ENCODE measurements at places on chromosomes 4 and X. TPM values are rescaled to one million over a fixed set of nuclear protein-coding genes. Genes with fewer than 3 reads are reported as not detected.
A peak's percentile ranks its signal among the peaks of the same experiment; 100 is the strongest.

Gene SH3TC1
- total RNA-seq, result 58.9 TPM

DNA sequence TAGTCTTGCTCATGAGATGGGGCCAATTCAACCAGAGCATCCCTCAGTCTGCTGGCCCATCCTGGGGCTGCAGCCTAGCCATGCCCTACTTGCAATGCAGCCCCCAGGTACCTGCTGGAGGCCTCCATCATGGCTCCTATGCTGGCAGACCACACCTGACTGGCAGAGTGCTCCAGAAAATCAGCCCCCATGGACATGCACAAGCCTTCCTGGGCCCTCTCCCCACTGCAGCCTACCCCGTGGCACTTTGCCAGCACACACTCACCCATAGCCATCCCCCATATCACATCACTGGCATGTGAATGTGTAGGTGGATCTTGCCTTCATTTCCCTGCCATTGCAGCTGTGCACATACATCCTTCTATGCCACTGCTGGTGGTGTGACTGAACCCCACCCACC, 381.8 kb downstream of the UBE2NL start:
- no peaks in the 10 kb centered on the region for H3K36me3 ChIP-seq
- H3K4me3 ChIP-seq, result no peak overlapping the region
- no peaks in the 10 kb centered on the region for H3K4me1 ChIP-seq
- DNase-seq, result no peak
- no peak overlapping the region for H3K27ac ChIP-seq
- no peaks in the 10 kb centered on the region for H3K27me3 ChIP-seq

Gene HTR2C
- not detected for total RNA-seq

GRCh38 chr4:163878336-163879121, 384.0 kb downstream of the TMA16 start:
- no peaks in the 10 kb centered on the region for H3K27me3 ChIP-seq
- H3K4me3 ChIP-seq, result no peak overlapping the region
- no peaks in the 10 kb centered on the region for H3K36me3 ChIP-seq

- no peak overlapping the region for H3K4me3 ChIP-seq
- H3K36me3 ChIP-seq, result no peaks in the 10 kb centered on the region
- no peaks in the 10 kb centered on the region for H3K4me1 ChIP-seq
- no peak overlapping the region for H3K27ac ChIP-seq
These were observed 32.2 kb downstream of the RNF212 start for GRCh38 chr4:1080961-1081688.

Gene DCLK2
- total RNA-seq, result 17.9 TPM

DNA sequence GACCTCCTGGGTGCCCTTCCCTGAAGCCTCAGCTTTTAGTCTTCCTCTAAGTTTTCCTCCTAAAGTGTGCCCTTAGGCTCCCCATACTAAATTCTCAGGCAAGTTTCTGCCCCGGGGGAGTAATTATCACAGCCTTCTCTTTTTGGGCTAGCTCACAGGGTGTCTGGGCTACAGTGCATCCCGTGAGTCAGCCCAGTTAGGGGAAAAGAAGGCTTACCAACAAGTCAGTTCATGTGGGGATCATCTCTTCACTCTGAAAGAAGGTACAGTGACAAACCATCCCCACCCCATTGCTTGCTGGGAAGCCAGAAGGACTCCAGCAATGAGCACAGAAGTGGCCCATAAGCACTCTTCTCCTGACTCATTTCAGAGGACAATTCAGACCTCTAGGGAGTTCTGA, 134.7 kb upstream of the FAM9C start:
- H3K4me3 ChIP-seq, result no peak overlapping the region
- DNase-seq, result no peak
- H3K27me3 ChIP-seq, result no peaks in the 10 kb centered on the region

Gene SYAP1
- total RNA-seq, result 36.3 TPM

GRCh38 chrX:47060708-47061107, 17.5 kb upstream of the RGN start:
- H3K4me3 ChIP-seq, result no peak overlapping the region
- no peaks in the 10 kb centered on the region for H3K36me3 ChIP-seq
- H3K27ac ChIP-seq, result no peak overlapping the region
- no peaks in the 10 kb centered on the region for H3K27me3 ChIP-seq
- no peaks in the 10 kb centered on the region for H3K4me1 ChIP-seq
- DNase-seq, result no peak

GRCh38 chr4:13143222-13144070, 340.7 kb downstream of the RAB28 start:
- no peak for DNase-seq
- no peaks in the 10 kb centered on the region for H3K27me3 ChIP-seq
- H3K27ac ChIP-seq, result no peak overlapping the region
- H3K4me3 ChIP-seq, result no peak overlapping the region

- DNase-seq, result no peak
- H3K4me3 ChIP-seq, result no peak overlapping the region
- no peaks in the 10 kb centered on the region for H3K4me1 ChIP-seq
- H3K27ac ChIP-seq, result no peak overlapping the region
These were observed 550.7 kb downstream of the ADGRL3 start for GRCh38 chr4:61750810-61751209.

- peaks cover 2% of the 10 kb centered on the region for H3K4me1 ChIP-seq
- DNase-seq, result peak; percentile 91
- peak within 1 kb of the TSS; percentile 31 for H3K27ac ChIP-seq
- no peaks in the 10 kb centered on the region for H3K36me3 ChIP-seq
- no peaks in the 10 kb centered on the region for H3K27me3 ChIP-seq
- H3K4me3 ChIP-seq, result peak within 1 kb of the TSS; percentile 67
These were observed at the start of gene INTS6L for GRCh38 chrX:135520553-135521404. INTS6L (plus strand) TSS chrX:135520660; CDS start chrX:135520993, 333 bp downstream.

DNA sequence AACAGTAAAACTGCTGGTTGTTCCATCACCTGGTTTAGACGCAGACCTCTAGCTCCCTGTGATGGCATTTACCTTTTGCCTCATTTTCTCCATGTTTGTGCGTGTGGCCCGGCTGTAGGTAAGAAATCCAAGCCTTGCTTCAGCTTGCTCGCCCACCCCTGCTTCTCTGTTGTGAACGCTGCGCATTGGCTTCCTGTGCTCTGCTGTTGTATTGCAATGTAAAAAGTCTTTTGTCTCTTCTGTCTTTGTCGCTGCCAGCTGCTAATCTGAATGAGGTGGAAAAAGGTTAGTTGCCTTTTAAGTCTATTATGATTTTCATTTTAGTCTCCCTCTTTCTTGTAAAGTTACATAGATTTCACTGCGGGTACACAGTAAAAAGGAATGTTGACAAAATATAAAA, 127.3 kb upstream of the PACRGL start:
- DNase-seq, result no peak
- no peaks in the 10 kb centered on the region for H3K36me3 ChIP-seq
- H3K27me3 ChIP-seq, result no peaks in the 10 kb centered on the region

DNA sequence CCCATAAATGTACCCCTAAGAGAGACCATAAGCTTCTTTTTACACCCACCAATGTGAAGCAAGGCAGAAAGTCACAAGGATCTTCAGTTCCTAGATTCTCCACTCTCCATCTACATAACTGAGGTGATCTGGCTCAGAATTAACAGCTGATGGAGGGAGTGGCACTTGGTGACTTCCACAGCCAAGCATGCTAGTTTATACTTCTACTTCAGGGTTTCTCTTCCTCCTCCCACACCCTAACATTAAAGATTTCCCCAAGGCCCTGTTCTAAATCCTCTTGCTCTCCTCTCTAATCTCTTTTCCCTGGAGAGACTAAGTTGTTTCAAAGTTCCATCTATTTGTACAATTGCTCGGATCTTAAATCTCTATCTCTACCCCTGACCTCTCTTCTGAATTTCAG, 81.1 kb downstream of the MBNL3 start:
- no peak for DNase-seq
- H3K4me1 ChIP-seq, result no peaks in the 10 kb centered on the region
- H3K4me3 ChIP-seq, result no peak overlapping the region
- no peaks in the 10 kb centered on the region for H3K36me3 ChIP-seq

Gene PSAPL1
- total RNA-seq, result not detected

- H3K27ac ChIP-seq, result no peak overlapping the region
- H3K4me3 ChIP-seq, result peak overlapping the region; percentile 14
- H3K27me3 ChIP-seq, result no peaks in the 10 kb centered on the region
- H3K36me3 ChIP-seq, result no peaks in the 10 kb centered on the region
These were observed 416.3 kb downstream of the PCDH10 start for GRCh38 chr4:133565379-133565778.

DNA sequence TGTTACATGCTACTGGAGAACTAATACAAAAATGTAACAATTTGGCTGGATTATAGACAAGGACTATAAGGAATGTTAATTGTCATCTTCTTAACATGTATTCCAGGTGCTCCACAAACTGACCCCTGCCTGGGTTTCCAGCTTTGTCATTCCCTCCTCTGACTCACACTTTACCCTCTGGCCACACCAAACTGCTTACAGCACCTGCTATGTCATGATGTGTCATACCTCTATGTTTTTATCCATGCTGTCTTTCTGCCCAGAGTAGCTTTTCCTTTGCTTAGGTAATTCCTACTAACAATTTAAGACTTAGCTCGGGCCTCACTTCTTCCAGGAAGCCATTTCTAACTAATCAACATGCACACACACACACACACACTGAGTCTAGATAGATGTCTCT, 14.0 kb upstream of the SHROOM4 start:
- no peak for DNase-seq
- no peak overlapping the region for H3K27ac ChIP-seq
- H3K36me3 ChIP-seq, result no peaks in the 10 kb centered on the region

DNA sequence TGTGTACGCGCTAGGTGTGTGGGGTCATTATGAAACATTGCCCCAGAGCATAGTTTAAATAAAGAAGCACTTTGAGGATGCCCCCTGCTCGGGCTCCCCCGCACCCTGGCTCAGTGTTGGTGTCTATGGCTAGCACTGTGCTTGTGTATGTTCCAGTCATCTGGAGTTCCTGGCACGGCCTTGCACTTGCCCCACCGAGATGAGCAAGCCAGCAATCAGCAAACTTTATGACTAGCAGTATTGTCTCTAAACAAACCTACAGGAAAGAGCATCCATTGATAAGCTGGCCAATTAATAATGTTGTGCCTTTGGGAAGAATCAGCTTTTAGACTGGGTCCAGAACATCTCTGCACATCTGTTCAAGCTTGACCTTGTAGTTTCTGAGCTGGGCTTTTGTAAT, 707 bp upstream of the SHROOM4 start:
- no peak overlapping the region for H3K27ac ChIP-seq
- DNase-seq, result no peak

Gene GLUD2
- 1.6 TPM for total RNA-seq

Gene MAGEB1
- not detected for total RNA-seq

DNA sequence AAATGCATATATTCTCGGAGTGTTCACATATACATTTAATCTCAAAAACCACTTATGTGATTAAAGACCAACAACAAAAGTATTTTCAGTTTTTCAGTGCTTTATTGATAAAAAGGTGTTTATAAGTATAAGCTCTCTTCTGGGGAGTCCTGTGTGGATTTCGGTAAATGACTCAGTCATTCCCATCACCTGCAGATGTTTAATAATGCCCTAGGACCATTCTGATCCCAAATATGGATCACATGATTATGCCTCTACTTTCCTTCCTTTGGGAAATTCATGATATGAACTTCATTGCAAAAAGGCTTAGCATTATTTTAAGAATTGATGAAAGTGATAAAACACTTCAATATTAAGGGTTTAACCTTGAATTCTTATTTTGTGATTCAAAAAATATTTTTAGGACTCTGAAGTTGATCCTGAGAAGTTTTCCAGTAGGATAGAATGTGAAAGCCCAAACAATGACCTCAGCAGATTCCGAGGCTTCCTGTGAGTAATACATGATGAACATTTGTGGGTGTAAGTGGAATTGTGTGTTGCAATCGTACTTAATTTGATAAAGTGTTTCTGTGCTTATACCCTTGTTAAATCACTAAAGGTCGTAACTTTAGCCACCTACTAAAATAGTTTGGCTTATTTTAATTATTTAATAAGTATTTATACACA, 40.2 kb downstream of the ATP10D start:
- no peak overlapping the region for H3K4me3 ChIP-seq
- no peak for DNase-seq
- no peaks in the 10 kb centered on the region for H3K36me3 ChIP-seq

DNA sequence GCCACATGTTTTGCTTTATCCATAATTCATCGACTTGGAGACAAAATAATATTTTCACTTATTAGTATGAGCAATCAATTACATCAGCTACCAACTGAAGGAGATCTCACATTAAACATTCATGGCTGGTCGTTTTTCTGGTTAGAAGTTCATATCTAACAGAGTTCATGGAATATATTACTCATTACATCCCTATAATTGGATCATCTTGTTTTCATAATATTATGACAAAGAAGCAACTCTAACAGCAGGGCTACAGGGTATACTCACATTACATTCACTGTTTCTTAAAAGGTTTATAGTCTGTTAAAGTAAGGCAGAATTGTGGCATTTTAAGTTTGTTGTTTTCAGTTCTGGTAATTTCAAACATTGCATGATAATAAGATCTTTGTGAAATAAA, 33.0 kb downstream of the GSTCD start:
- H3K27me3 ChIP-seq, result no peaks in the 10 kb centered on the region
- no peak overlapping the region for H3K27ac ChIP-seq
- DNase-seq, result no peak
- peaks cover 1% of the 10 kb centered on the region for H3K36me3 ChIP-seq
- no peak overlapping the region for H3K4me3 ChIP-seq
- H3K4me1 ChIP-seq, result no peaks in the 10 kb centered on the region

GRCh38 chr4:170374770-170375169, 285.0 kb upstream of the AADAT start:
- no peaks in the 10 kb centered on the region for H3K36me3 ChIP-seq
- H3K4me3 ChIP-seq, result no peak overlapping the region
- H3K4me1 ChIP-seq, result no peaks in the 10 kb centered on the region
- DNase-seq, result no peak

- no peaks in the 10 kb centered on the region for H3K4me1 ChIP-seq
- H3K36me3 ChIP-seq, result no peaks in the 10 kb centered on the region
- no peaks in the 10 kb centered on the region for H3K27me3 ChIP-seq
- no peak overlapping the region for H3K27ac ChIP-seq
- H3K4me3 ChIP-seq, result no peak overlapping the region
These were observed 168.8 kb upstream of the ZFP42 start for GRCh38 chr4:187826725-187827124.

GRCh38 chr4:93710101-93710846, 118.3 kb upstream of the ATOH1 start:
- no peaks in the 10 kb centered on the region for H3K36me3 ChIP-seq
- no peak overlapping the region for H3K27ac ChIP-seq
- no peak overlapping the region for H3K4me3 ChIP-seq

DNA sequence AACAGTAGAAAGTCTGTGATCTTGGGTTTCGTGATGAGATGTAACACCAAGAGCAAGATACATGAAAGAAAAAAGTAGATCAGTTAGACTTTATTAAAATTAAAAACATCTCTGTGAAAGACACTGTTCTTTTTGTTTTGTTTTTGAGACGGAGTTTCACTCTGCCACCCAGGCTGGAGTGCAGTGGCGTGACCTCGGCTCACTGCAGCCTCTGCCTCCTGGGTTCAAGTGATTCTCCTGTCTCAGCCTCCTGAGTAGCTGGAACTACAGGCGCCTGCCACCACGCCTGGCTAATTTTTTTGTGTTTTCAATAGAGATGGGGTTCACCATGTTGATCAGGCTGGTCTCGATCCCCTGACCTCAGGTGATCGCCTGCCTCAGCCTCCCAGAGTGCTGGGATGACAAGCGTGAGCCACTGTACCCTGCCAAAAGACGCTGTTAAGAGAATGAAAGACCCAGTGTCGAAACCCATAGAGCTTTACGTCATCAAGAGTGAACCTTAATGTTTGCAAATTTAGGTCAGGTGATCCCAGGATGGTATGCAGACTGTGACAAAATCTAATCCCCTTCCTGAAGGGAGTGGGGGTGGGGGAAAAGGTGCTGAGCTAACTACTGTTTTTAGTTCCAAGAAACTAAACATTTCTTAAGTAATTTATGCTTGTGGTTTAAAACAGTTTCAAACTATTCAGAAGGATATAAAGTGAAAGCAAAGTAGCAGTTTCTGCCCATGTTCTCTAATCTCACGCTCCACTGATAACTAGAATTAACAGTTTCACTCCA, 8.0 kb downstream of the OFD1 start:
- H3K27ac ChIP-seq, result no peak overlapping the region
- DNase-seq, result no peak
- no peaks in the 10 kb centered on the region for H3K27me3 ChIP-seq
- no peak overlapping the region for H3K4me3 ChIP-seq
- H3K4me1 ChIP-seq, result no peaks in the 10 kb centered on the region
